T-helper 22 cell (primary cell): ENCODE measurements at places on chromosomes 7 and 10.
A peak's percentile ranks its signal among the peaks of the same experiment; 100 is the strongest.

GRCh38 chr10:43452356-43452914, 15.5 kb downstream of the ZNF487 start:
- no peak for DNase-seq

DNA sequence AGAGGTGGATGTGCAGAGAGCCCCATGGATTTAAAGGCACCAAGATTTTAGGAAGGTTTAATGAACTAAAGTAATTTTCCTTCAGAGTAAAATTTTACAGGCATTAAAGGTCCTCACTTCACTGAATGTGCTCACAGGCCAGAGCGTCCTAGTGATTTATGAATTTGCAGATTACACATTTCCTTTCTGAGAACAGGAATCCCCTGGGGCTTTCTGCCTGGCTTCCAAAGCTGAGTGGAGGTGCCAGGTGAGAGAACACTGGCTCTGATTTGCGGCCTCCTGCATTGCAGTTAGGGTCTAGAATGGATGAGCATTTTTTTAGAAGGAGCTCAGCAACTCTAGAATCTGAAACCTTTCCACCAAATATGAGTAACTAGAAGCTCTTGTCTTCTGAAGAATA, 194.3 kb downstream of the SORCS3 start:
- no peak for DNase-seq

DNA sequence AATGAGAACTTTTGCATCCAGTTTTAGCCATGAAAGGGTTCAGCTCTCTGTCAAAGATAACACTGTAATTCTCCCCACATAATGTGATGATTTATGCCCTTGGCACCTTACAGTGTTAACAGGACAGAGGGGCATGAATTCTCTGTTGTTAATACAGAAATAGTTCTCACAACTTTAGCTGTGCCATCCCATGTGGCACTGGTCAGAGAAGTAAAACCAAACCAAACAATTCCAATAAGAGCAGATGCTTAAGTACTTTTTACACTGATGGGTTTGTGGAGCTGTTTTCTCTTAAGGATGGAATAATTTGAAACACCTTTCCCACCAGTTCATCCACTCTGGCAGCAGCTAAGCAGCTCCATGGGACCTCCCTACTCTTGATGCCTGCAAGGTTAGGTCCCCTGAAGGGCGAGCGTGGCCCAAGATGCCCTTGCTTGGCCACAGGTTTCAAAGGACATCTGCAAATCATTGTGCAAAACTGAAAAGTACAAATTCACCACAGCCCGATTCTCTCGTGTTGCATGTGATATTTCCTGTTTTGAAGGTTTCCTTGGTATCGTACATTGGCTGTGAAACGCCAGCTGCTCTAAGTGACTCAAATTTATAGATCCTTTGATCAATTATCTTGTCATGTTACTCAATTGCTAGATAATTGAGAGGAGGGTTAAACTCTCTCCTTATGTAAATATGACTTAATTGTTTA, 82.5 kb upstream of the CREB5 start:
- DNase-seq: no peak

- DNase-seq: no peak
Measured at GRCh38 chr10:74977913-74978847, 133.3 kb upstream of the SAMD8 start.

- no peak for DNase-seq
Measured at GRCh38 chr7:46253520-46253919, 332.4 kb upstream of the IGFBP3 start.

GRCh38 chr10:1359626-1359955, 303.4 kb downstream of the WDR37 start:
- no peak for DNase-seq

DNA sequence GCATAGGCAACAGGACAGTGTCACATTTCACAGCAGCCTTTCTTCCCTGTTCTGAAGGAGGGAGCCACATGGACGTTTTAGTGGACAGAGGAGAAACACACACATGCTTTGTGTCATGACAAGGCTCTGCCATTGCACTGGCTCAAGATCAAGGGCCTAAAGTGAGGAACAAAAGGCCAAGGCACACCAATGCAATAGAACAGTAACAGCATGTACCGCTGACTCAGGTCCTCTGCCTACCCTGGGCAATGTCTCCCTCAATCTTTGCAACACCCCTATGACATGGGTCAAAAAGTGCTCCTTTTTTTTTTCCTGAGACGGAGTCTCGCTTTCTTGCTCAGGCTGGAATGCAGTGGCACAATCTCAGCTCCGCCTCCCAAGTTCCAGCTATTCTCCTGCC, 57.8 kb upstream of the SDK1 start:
- no peak for DNase-seq

DNA sequence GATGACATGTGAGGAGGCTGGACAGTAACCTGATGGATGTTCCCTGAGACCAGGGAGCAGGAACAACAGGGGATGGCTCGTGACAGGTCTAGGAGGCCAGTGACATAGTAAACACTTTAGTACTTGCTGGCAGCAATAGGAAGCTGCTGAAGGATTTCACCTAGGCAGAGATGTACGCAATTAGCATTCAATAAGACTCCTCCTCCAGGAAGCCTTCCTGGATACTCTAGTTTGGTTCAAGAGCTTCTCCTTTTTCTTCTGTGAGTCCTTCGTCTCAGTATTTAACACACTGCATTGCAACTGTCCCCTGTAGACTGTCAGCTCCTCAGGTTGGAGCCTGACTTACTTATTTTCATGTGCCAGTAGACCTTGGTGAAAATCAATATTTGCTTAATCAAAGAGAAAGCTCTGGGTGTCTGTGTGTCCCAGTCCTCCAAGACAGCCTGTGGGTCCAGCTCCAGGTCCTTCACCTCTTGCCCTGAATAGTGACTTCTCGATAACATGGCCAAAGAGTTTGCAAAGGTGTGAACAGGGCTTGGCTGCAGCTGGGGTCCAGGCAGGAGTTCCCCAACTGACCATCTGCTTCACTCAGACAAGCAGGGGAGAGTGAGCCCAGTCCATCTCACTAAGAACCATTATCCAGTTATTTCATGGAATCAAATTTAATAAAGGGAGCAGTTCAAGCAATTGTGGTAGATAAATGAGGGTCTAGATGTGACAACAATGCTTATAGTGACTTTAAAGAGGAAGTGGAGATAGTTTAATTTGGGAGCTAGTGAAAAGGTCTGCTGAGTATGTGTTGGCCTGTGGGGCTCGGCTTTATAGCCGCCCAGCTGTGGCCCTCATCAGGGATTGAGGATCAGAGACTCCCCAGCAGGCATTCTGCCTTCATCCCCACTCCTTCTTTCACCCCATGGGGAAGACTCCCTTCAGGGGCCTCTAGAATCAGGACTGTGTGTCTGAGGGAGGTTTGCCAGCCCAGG, 9.4 kb downstream of the TMEM273 start:
- DNase-seq: no peak

GRCh38 chr7:121360564-121360963, 31.8 kb downstream of the WNT16 start:
- DNase-seq: no peak

DNA sequence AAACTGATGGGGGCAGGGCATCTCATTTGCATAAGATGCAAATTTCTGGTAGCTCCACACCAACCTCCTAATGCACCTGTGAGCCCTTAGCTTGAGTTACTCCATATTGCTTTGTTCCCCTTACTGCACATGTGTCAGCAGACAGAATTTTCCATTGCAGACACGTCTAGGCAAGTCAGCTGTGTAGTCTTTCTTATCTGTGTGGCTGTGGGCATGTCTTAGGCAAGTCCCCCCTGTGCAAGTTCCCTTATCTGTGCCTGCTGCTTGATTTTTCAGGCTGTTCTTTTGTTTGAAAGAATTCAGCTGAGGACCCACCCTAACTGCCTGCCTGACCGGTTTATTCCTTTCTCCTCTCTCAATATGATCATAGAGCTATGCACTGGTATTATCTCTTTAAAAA, 28.5 kb upstream of the TRIM24 start:
- no peak for DNase-seq

- DNase-seq: no peak
Measured at GRCh38 chr7:17722798-17723197, 217.5 kb downstream of the SNX13 start.

- no peak for DNase-seq
Measured at GRCh38 chr7:25952261-25953057, 199.5 kb upstream of the NFE2L3 start.

DNA sequence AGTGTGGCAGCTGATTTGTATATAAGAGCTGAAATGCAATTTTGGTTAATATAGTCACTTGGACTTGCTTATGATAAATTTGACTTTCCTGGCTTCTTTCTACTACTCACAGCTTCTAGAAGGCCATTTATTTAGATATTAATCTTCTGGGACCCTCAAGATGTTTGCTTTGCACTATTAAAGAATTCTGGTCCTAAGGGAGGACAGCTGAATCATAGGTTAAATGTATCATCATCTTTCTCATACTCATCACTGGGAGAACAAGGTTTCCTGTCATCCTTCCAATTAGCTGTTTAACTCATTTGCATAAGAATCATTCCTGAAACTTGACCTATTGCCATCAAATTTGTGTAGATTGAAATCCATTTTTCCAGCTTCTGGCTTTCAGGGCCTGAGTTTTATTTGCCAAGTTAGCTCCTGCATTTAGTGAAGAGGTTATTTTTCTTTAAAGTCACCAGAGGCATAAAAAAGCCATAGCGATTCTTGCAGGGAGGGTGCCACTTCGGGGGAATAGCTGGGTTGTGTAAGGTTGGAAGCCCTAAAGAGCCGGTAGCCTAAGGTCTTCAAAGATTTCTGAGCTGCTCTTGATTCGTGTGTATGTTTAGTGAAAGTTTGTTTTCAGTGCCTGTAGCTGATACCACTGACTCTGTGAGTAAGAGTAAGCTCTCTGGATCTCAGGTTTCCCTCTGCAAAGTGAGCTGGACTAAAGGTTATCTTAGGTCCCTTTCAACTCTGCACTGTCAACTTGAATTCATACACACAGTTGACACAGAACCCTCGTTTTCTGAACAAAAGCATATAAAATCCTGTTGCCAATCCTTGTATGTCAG, 4.3 kb downstream of the MAP3K8 start:
- no peak for DNase-seq

GRCh38 chr10:100760726-100761125, 15.3 kb downstream of the PAX2 start:
- DNase-seq: no peak

- DNase-seq: no peak
Measured at GRCh38 chr10:82887488-82887887, 1012.5 kb downstream of the NRG3 start.

GRCh38 chr7:40674316-40674715, 539.5 kb downstream of the SUGCT start:
- no peak for DNase-seq

GRCh38 chr10:130557181-130557845, 421.1 kb downstream of the GLRX3 start:
- no peak for DNase-seq

- DNase-seq: no peak
Measured at GRCh38 chr7:47552621-47553020, 29.3 kb downstream of the TNS3 start.

GRCh38 chr7:78033410-78033809, 234.8 kb downstream of the PHTF2 start:
- DNase-seq: no peak

GRCh38 chr10:112402917-112403316, 29.0 kb downstream of the ACSL5 start:
- DNase-seq: no peak

DNA sequence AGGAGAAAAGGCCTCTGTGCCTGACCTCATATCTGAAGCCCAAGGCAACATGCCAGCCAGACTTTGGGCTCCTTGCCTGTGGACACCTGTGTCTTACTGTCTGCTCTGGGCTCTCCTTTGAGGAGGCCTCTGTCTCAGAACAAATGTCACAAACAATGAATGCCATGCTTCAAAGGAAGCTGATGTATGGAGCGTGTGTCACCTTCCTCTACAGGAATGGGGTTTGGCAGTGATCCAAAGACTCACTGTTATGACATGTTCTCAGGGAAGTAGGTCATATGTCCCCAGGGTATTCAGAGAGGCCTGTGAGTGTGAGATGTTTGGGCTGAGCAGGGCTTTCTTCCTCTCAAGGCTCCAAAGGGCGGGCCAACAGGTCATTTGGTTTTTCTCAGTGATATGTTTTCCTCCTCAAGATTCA, 38.4 kb downstream of the PTPRE start:
- peak; percentile 4 for DNase-seq

DNA sequence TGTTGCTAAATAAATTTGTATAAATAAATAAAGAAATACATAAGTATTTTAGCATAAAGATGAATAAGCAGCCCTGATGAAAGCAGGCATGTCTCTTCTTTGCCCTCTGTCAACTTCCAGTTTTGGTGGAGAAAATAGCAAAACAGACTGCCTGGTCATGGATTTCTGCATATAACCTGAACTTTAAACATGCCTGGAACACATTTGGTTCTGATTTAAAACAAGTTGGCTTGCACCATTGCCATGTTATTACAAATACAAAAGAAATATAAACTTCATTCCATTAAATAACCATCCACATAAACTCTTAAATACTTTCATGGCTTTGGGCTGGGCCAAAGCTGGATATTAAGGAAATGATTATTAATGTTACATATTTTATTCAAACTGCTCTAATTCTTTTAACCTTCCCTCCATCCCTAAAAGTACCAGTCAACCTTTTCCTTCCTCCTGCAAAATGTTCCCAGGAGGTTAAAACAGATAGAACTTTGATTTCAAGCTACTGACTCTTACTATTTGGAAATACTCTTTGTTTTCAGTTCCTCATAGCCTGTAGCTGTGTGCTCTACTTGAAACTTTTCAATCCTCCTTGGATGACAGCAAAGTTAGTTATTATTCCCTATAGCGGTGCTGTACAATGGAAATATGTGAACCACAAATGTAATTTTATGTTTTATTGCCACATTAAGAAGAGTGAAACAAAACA, 96.3 kb downstream of the BICC1 start:
- no peak for DNase-seq

- DNase-seq: no peak
Measured at GRCh38 chr7:142908290-142908689, 22.7 kb upstream of the TRPV6 start.

DNA sequence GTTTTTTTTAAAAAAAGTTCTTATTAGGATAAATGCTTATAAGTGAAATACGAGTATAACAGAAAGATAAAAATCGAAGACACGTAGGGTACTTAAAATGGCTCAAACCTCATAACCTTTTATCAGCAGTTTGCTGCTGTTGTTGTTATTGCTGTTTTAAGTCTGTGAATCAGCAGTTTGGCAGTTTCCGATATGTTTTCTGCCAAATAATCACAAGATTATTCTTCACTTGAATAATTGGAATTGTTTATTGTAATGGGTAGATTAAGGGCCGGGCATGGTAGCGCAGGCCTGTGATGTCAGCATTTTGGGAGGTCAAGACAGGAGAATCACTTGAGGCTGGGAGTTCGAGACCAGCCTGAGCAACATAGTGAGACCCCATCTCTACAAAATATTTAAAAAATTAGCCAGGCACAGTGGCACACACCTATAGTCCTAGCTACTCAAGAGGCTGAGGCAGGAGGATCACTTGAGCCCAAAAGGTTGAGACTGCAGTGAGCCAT, 177.6 kb downstream of the VTI1A start:
- DNase-seq: no peak
